CD14-positive monocyte (primary cell): ENCODE measurements at places on chromosomes 7 and 10.

GRCh38 chr7:3486841-3487240 lies 185.8 kb downstream of the SDK1 start:
- DNase-seq = no peak

DNA sequence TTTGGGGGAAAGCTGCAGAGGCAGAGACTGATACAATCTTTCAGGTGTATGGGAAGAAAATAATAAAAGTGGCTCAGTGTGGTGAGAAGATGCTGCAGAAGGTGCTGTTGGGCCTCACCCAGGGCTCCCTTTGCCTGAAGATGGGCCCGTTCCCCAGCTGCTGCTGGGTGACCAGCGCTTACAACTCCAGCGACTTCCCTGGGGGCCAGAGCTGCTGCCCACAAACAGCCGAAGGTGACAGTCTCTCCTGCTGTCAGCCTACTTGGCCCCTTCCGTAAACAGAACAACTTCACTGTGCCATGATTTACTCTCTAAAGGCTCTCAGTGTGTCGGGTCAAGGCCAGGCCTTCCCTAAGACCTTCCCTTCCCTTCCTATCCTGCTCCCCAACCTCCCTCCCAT lies 93.6 kb upstream of the PCBD1 start:
- DNase-seq = no peak

DNA sequence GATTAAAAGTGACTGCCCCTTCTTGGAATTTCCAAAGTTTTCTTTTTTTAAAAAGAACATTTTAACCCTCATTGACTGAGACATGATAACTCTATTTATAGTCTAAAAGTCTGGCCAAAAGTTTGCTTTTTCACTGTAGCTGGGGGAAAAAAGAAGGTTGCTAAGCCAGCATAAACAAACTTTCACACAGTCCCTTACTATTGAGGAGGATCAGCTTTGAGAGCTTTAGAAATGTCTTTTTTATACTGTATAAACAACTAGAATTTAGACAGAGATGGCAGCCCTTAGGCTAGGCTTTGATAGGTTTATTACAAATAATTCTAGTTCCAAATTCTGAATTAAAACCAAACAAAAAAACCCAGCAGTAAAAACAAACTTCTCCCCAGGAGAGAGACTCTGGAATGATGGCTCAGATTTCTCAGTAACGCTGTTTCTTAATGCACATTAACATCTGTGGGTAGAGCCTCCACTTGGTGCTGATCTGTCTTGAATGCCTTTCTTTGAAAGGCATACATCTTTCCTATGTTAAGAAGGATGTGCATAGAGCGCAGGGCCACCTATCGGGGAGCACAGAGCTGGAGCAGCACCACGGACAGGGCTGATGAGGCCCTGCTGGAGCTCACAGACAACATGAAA lies 100.9 kb upstream of the PDLIM1 start:
- no peak for DNase-seq

GRCh38 chr7:53111031-53111430 lies 75.6 kb downstream of the POM121L12 start:
- no peak for DNase-seq

DNA sequence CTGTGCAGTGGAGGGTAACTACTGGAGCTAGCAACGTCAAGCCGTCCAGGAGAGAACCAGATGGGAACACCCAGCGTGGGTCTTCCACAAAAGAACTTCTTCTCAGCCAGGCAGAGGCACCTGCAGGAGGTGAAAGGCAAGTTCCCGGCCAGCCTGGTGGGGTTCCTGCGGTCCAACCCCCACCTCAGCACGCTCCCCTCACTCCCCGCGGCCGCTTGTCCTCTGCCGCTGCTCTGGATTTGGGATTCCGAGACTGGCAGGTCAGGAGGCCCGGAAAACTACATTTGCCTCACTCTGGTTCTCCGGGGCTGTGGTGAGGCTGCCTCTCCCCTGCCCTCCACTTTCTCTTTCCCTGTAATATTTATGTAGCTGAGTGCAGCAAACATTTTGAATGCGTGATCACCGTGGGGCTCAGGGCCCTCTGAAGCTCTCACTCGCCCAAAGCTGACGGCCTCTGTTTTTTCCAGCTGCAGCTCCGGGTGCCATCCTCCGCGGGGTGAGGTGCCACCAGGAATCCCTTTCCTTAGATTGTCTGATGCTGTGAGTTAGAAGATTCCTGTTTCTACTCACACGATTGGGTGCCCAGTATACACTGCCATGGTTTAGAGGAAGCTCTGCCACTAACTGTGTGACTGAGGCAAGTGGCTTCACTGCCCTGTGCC lies 366.9 kb downstream of the DNAJB6 start:
- DNase-seq = no peak

DNA sequence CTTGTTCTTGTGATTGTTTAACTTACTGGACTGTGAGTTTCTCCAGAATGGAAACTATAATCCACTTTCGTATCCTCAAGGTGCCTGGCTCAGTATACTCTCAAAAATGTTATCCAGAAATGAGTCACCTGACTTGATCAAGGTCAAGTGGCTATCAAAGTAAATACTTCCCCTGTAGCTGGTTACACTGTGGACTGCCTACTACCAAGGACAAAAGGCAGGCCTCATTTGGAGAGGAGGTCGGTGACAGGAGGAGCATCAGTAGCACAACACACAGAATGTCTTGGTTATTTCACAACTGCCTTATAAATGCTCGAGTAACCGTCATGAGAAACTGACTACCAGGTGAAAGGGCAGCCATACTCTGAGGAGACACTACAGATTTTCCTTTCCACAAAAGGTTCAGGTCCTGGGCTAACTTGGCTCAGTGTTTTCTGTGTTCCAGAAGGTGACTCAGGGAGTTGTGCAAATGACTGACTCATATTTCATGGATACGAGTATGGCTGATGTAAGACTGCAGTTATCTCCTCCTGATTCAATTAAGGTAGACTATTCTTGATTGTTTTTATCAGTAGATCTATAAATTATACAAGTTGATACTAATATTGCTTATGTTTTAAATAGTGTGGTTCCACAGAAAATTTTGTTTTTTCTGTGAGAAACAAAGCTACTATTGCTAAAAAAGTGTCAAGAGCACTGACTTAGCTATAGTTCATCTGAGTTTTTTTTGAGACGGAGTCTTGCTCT lies 4.2 kb upstream of the CCNY start:
- DNase-seq = no peak

GRCh38 chr10:132994185-132994796 lies 51.9 kb upstream of the CFAP46 start:
- DNase-seq = no peak

- no peak for DNase-seq
Measured at GRCh38 chr10:51924359-51924758, 225.0 kb upstream of the CSTF2T start.

DNA sequence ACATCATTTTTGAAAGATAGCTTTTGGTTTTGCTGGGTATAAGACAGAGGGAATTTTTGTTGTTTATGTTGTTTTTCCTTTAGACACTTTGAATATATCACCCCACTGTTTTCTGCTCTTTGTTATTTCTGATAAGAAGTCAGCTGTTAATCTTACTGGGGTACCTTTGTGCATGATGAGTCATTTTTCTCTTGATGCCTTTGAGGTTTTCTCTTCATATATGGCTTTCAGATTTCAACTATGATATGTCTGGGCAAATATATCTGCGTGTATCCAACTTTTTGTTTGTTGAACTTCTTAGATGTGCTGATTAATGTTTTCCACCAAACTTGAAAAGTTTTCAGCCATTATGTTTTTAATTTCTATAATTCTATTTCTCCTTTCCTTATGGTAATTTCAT lies 208.6 kb upstream of the TMEM72 start:
- no peak for DNase-seq

GRCh38 chr10:1530871-1531517 lies 206.3 kb downstream of the ADARB2 start:
- no peak for DNase-seq

GRCh38 chr10:31147210-31147608 lies 115.5 kb upstream of the ZNF438 start:
- DNase-seq = no peak

DNA sequence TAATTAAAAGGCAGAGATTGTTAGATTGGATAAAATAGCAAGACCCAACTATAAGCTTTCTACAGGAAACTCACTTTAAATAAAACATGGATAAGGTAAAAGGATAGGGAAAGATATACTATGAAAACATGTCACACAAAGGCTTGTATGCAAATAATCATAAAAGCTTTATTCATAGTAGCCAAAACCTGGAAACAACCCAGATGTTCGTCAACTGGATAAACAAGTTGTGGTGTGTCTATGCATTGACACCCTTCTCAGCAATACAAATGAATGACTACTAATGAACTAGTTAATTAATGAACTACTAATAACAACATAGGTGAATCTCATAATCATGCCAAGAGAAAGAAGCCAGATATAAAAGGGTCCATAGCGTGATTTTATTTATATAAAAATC lies 37.7 kb upstream of the OIT3 start:
- no peak for DNase-seq
